ENCODE measurements at places on chromosomes 2 and 18. TPM values are rescaled to one million over a fixed set of nuclear protein-coding genes. Genes with fewer than 3 reads are reported as not detected.
A peak's percentile ranks its signal among the peaks of the same experiment; 100 is the strongest.

DNA sequence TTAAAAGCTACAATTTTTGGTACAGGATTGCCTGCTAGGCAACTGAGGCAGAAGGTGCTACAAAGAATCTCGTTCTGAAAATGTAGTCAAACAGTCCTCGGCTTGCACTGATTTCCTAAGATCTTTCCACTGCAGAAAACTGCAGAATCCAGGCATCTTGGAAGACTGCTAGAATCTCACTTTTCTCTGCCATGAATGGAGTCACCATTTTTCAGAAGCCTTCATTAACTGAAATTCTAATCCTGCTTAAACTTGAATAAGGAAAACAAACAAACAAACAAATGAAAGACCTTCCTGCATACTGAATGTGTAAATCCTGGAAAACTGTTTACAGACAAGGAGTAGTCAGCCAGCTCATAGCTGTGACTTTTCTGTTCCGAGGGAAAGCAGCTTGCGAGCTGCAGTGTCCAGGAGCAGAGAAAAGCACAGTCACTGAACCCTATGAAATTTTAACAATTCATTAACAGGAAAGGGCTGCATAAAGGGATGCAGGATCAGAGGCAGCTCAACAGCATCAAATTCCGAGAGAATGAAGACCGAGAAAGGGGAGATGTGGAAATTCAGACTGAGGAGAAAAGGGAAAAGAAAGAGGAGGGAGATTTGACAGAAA, 210.5 kb upstream of the PIK3C3 start:
- no peak for DNase-seq

DNA sequence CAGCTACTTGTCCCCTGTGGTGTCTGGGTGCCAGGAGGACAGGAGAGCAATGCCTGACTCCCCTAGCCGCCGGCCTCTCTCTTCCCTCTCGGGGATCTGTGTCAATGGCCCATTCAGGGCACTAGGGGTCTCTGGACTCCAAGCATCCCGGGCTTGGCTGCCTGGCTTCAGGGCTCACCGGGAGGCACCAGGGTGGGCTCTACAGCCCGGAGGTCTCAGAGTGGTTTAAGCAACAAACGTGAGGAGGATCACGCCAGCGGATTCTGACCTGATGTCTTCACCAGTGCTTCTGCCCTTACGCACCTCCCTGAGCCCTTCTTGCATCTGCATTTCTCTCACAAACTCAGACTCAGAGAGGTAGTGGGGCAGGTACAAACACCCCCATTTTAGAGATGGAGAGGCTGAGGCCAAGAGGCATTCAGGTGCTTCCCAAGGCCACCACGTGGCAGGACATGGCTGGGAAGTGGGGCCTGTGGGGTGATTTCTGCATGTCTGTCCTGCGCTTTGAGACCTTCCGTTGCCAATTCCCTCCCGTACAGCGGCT, 243.0 kb downstream of the CELF4 start:
- peak; percentile 95 for DNase-seq

GRCh38 chr2:208097801-208098200, 26.5 kb downstream of the CRYGD start:
- DNase-seq: no peak

DNA sequence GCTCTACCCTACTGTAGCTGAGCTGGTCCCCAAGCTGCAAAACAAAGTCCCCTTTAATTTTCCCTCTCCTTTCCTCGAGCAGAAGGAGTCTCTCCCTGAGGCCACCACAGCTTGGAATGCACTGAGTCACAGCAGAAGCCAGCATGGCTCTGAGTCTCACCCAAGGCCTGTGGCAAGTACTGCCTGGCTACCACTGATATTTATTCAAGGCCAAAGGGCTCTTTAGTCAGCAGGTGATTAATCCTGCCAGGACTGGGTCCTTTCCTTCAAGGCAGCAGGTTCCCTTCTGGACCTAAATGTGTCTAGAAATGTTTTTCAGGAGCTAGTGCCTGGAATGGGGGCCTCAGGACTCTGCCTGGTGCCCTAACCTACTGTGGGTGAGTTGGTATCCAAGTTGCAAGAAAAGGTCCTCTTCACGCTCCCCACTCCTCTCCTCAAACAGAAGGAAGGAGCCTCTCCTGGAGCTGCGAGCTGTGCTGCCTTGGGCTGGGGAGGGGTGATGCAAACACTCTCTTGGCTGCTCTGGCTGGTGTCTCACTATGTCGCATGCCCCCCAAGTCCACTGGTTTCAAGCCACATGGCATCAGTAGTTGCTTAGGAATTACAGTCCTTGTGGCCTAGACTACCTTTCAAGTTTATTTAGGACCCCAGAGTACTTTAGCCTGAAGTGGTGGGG, 53.4 kb downstream of the CD28 start:
- peak; percentile 50 for DNase-seq

DNA sequence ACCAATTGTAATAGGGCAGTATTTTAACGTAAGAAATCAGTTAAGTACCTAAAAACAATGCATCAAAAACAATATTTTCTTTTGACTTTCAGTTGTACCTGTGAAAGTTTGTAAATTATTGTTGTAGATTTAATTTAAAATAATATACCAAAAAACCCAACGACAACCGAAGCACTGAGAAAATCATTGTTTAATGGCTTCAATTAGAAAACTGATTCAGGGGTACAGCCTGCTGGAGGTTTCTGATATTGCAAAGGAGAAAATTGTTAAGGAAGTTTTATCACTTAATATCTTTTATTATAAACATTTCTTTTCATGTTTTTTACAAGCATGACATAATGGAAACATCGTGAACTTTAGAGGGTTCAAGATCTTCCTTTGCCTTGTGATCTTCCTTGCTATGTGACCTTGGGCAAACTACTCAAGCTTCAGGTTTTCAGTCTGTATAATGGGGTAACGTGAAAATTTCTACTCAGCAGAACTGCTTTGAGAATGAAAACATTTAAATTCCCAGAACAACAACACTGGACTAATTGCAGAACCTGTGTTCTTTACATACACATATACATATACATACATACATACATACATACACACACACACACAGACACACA, 76.3 kb upstream of the GLS start:
- DNase-seq: no peak

GRCh38 chr2:217756375-217757107, 246.3 kb downstream of the TNS1 start:
- DNase-seq: peak; percentile 95

DNA sequence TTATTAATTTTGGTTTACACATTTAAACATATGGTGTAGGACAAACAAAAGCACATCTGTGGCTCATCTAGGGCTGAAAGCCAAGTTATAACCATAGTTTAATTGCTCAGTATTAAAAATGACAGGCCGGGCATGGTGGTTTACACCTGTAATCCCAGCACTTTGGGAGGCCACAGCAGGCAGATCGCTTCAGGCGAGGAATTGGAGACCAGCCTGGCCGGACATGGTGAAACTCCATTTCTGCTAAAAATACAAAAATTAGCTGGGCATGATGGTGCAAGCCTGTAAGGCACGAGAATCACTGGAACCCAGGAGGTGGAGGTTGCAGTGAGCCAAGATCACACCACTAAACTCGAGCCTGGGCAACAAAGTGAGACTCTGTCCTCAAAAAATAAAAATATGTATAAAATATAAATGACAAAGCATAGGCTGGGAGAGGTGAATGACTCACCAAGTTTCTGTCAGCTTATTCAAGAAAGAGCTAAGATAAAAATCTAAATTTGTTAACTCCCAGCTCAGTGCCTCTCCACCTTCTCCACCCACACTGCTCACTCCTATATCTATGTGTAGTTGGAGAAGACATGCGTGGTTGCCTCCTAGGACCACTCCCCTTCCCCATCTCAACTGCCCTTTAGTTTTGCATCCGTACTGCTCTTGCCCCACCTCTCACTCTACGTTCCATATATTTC, 79.2 kb upstream of the PID1 start:
- DNase-seq: no peak

DNA sequence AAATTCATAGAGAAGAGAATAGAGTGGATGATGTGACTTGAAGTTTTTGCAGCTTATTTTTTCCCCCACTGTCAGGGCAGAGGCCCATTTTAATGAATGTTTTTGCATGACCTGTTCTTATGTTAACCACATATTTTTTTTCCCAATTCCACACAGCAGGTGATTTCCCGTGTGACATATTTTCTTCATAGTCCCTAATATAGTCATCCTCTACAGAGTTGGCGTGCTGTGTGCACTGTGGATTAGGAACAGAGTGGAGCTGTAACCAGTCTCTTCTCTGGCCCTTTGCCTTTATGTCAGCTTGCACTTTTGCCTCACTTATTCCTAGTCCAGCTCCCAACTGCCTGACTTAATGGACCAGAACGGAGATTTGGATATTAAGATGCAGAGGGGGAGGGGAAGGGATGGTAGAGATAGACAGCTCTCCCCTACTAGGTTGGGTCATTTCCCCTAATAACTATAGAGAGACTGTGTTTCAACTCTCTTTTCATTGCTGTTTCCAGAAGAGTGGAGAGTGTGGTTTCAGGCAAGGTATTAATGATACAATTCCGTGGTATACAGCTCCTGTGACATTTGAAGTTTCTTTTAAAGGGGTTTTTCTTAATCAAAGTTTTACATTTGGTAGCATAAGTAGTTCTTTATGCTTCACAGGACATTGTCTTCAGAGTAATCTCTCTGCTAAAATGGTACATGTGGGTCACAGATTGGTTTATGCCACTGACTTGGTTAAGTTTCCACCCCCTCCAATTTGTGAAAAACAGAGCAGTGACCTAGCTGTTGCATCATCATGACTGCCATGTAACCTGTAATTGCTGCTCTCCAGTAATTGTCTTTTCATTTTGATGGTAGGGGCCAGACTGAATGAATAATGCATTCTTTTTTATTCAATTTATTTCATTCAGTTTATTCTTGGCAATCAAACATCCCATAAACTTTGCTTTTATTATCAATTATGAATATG, 161.3 kb downstream of the HAUS1 start:
- no peak for DNase-seq

- peak; percentile 31 for DNase-seq
Observed at GRCh38 chr2:212548455-212548819, 9.8 kb upstream of the ERBB4 start.

GRCh38 chr2:218897394-218898108, 16.9 kb downstream of the WNT10A start:
- peak; percentile 69 for DNase-seq

DNA sequence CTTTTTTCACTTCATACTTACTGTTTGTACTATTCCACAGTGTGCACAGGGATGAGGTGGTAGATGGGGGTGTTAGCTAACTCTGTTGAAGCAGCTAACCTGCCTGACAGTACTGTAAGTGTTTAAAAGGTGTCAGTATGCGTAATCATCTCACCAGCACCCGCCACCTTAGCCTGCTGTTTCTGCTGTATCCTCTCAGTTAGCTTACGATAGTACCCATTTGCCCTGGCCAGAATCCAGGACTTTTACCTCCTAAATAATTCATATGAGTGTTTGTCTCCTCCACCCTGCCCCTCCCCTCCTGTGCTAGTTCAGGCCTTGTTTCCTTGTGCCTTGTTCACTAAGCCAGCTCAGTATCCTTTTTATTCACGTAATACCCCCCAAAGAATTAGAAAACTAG, 34.2 kb downstream of the TRAPPC12 start:
- DNase-seq: no peak

The BMP10 gene
- total RNA-seq: not detected

The ALK gene
- total RNA-seq: under 0.01 TPM

The SETBP1 gene
- 23.0 TPM for total RNA-seq
